KBM-7 (cell line): ENCODE measurements at places on chromosomes 12 and 14.

DNA sequence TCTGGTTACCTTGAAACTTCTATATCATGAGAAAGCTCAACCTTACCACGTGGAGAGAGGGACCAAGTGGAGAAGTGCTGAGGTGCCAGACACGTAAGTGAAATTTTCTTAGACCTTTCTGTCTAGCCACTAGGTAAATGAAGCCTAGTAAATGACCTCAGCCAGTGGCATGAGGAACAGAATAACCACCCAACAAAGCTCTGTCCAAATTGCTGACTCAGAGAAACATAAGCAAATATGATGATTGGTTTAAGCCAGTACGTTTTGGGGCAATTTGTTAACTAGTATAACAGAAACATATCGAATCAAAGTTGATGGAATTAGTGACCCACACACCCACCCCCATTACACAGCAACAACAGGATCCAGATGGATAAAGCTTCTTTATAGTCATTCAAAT is 75.2 kb upstream of the MAX start:
- DNase-seq = no peak

DNA sequence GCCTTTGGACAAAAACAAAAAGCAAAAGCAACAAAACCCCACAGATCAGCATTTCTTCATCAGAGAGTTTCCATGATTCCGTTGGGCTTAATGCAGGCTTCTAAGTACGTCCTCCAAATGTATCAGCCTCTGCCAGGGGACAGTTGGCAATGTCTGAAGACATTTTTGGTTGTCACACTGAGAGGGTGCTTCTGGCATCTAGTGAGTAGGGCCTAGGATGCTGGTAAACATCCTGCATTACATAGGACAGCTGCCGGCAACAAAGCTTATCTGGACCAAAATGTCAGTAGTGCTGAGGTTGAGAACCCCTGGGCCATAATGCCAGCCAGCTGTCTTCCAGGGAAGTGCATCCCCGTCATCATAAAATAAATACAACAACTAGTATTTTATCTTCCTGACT is 9.4 kb upstream of the LRRC10 start:
- DNase-seq = no peak

- no peak for DNase-seq
Observed at GRCh38 chr12:57576613-57577160, 14.3 kb upstream of the PIP4K2C start.

- no peak for DNase-seq
Observed at GRCh38 chr12:85016413-85016812, 19.7 kb downstream of the TSPAN19 start.

- DNase-seq = no peak
Observed at GRCh38 chr12:11739980-11740577, 90.6 kb downstream of the ETV6 start.

GRCh38 chr14:21041676-21042433 is at the start of gene RNASE7:
TSS of gene RNASE7 (plus strand) at chr14:21042362. CDS start at chr14:21042993, 631 bp downstream.
- no peak for DNase-seq

DNA sequence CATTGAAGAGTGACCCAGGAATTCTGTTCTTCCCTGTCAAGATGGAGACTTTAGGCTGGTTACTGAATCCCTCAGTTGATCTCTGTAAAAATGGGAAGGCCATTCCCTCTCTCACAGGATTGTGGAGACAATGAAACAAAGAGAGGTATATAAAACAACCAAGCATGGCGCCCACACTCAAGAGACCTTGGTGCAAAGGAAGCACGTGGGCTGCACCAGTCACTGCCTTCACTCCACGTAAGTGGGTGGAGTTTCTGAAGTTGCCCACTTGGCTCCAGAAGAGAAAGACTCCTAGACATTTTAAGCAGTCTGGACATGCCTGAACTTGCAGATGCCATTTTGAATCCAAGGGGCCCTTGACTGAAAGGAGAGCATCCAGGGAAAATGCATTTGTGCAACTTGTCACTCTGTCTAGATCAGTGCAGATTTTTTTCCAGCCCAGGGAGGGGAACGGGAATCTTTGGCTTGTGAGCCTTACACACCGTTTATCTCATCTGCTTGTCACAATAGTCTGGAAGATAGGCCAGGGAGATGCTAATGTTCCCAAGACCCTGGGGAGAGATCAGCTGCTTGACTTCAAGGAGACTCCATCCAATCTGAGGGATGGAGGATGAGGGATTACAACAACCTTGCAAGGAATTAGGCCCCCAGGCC is 96.9 kb upstream of the TBX3 start:
- no peak for DNase-seq

DNA sequence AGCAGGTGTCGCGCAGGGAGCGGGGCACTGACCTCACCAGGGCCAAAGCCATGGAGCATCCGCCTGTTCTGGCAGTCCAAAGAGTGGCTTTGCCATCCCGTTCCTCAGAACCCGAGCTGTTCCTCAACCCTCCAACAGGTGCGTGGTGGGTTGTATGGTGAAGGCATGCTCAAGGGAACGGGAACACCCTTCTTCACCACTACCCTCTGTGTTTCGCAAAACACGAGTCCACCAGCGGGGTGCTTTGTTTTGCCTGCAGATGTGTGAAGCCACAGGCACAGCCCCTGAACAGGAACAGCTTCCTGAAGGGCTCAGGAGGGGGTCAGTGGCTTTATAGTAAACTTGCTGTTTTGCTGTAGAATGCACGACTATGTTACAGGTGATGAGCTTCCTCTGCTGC is 52.7 kb downstream of the SMOC1 start:
- DNase-seq = no peak

DNA sequence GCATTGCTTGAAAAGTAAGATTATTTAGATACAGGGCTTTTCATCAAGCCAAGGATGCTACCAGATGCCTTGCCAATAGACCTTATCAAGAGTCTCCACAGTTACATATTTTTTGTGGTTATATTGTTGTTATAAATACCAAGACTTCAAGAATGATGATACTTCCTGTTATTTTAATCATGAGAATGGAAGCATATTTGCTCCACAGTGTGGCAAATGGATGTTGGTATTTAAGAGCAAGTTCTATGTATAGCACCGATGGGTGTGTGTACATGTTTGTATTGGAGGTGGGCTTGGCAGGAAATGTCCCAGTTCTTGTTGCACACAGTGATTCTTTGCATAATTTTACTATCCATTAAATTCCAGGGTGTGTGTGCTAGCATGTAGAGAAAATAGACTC is 4.4 kb upstream of the NID2 start:
- DNase-seq = no peak
